ENCODE measurements at places on chromosomes 12 and 14.

GRCh38 chr12:89665556-89665955 is 43.1 kb downstream of the ATP2B1 start:
- no peak for DNase-seq

DNA sequence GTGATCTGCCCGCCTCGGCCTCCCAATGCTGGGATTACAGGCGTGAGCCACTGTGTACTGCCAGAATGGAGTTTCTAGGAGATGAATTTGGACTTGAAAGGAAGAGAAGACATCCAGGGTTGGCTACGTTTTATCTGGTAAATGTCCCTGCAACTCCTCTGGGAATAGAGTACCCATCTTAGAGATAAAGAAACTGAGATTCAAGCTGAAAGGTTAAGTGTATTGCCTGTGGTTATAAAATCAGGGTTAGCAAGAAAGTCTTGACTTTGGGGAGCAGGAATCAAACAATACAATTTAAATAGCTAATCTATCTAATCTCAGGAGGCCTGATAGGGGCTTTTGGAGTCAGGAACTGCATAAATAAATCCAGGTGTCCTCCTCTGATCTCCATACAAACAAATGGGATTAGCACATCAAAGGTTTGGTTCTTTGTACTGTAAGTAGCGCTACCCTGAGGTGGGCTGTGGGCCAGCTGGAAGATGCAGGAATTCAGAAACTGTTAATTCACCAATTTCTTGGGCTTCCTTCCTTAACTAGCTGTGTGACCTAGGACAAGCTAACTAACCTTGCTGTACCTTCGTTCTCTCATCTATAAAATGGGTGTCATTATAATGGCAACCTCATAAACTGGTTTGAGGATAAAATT is 45.1 kb downstream of the TBX3 start:
- no peak for DNase-seq

GRCh38 chr12:53505086-53505485 is 2.2 kb downstream of the NPFF start:
- peak; percentile 46 for DNase-seq

- no peak for DNase-seq
Observed at GRCh38 chr12:129901254-129901653, 2.6 kb downstream of the TMEM132D start.

DNA sequence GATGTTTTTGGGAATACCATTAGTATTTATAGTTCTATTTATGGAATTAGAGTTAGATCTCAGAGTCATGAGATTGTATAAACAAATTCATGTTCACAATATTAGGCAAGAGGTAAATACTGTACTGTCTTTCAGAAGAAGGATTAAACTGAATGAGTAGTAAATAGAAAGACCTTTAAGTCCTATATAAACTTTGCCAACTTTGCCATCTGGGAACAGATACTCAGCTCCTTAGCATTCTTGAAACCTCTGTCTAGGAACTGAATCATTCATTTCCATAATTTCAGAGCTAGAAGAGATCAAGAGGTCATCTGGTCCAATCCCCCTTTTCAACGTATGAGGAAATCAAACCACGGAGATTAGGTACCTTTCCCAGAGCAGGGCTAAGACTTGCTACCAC is 141.1 kb downstream of the CAND1 start:
- DNase-seq = no peak

DNA sequence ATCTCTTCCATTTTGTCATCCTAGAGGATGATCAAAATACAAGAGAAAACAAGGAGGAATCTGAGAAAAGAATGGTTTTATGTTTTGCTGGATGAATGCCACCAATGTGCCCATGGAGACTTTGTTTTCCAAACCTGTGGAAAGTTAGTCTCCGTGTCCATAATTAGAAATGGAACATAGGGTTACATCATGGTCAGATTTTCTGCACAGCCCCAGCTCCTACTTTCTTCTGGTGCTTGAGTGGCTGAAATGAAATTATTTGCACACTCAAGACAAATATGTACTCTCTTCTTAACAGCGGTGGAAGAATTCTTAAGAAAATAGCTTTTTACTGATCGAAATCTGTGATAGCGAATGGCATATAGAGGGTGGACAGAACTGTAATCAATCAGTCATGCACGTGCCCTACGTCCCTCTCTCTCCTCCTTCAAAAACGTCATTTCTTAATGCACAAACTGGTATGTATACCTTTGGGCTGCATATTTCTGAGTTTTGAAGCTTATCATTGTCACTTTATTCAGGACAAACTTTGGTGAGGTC is 825.2 kb downstream of the AACS start:
- DNase-seq = no peak

- no peak for DNase-seq
Observed at GRCh38 chr14:95107711-95108110, 49.6 kb downstream of the DICER1 start.

GRCh38 chr14:24435192-24435810 is 5.5 kb downstream of the KHNYN start:
- no peak for DNase-seq

- DNase-seq = no peak
Observed at GRCh38 chr12:77923882-77924281, 93.2 kb downstream of the NAV3 start.

- no peak for DNase-seq
Observed at GRCh38 chr12:25102402-25102801, 92.6 kb downstream of the DNAI7 start.

- DNase-seq = no peak
Observed at GRCh38 chr12:51972849-51973273, 21.4 kb downstream of the ACVR1B start.

DNA sequence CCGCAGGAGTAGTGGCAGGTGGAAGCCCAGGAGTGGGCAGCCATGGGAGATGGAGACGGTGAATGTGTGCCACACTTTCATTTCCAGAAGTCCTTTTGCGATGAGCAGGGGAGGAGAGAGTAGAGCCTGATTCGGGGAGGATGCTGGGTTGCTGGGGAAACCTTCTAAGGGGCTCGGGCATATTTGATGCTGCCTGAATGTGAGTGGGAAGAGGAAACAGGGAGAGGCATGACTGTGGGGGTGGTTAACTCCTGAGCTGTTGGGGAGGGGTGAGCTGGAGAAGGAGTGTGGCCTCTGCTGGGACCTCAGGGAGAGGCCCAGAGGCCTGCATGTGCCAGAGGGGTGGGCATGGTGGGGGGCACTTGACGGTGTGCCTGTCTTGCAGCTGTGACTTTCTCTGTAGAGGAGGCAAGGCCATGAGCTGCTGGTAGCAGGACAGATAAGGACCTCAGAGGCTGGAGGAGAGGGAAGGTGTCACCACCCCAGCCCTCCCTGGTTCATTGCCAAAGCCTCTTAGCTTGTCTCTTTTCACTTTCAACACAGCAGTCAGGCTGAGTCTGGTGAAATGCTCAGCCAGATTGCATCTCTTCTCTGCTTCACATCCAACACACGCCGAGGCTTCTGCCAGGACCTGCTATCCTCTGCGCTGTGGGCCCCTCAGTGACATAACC is 11.4 kb downstream of the GLT1D1 start:
- DNase-seq = peak; percentile 28

- DNase-seq = no peak
Observed at GRCh38 chr14:93186956-93187355, 1.8 kb downstream of the LYSET start.

- DNase-seq = no peak
Observed at GRCh38 chr14:23445773-23446172, 10.3 kb upstream of the MYH7 start.
